ENCODE measurements at places on chromosomes 1 and 21.

- no peak for ATAC-seq
These were observed 6.3 kb downstream of the IKBKE start for GRCh38 chr1:206476591-206476990.

DNA sequence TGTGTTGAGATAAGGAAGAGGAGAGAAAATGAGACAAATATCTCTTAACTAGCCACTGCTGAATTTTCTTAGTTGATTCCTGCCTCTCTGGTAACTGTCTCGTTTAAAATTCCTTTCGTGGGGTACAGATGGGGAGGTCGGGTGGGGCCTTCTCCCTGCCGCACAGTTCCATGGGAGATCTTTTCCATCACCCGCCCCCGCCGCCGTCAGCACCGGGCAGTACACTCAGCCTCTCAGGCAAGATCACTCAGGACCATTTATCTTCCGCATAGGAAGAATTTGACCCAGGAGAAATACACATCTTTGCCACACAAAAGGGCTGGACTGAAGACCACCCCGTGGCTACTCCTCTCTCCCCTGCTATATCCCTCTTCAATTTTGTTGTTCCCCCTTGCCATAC is 2.3 kb upstream of the VPS26C start:
- ATAC-seq, result no peak

DNA sequence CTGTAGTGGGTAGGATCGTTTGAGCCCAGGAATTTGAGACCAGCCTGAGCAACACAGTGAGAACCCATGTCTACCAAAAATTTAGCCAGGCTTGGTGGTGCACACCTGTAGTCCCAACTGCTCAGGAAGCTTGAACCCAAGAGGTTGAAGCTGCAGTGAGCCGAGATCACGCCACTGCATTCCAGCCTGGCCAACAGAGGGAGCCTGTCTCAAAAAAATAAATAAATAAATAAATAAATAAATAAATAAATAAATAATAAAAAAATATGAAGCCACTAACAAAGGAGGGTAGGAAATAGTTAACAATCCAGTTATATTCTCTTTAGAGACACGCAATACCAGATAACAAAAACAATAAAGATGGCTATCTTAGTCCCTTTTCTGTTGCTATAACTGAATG is 11.9 kb upstream of the CBR3 start:
- no peak for ATAC-seq

DNA sequence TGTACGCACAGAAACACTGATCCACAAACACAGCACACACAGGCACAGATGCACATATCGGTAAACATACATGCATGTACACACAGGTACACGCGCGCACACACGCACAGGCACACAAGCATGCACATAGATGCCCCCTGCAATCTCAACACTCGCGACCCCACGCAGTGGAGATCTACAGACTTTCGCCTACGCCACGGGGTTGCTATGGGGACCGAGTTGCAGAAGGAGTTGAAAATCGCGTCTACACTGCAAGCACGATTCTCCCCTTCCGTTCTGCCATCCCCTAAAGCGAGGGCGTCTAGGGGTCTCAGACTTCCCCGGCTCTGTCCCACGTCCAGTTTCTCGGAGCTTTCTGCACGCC is 826 bp downstream of the TRIM17 start:
- no peak for ATAC-seq

- ATAC-seq, result no peak
These were observed 25.8 kb downstream of the KCNA10 start for GRCh38 chr1:110493059-110493699.
